Left ventricle myocardium superior (tissue), 1 donor: ENCODE measurements at places on chromosomes 16 and 17.

DNA sequence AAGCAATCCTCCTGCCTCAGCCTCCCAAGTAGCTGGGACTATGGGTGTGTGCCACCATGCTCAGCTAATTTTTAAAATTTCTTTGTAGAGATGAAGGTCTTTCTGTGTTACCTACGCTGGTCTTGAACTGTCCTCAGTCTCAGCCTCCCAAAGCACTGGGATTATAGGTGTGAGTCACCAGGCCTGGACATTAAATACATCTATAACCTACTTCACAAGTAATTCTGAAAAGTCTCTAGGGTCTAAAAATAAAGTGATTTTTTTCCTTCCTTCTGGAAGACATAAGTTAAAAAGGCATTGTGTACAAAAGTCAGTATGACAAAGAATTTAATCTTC, 118.3 kb downstream of the PARN start:
- no peak for DNase-seq

DNA sequence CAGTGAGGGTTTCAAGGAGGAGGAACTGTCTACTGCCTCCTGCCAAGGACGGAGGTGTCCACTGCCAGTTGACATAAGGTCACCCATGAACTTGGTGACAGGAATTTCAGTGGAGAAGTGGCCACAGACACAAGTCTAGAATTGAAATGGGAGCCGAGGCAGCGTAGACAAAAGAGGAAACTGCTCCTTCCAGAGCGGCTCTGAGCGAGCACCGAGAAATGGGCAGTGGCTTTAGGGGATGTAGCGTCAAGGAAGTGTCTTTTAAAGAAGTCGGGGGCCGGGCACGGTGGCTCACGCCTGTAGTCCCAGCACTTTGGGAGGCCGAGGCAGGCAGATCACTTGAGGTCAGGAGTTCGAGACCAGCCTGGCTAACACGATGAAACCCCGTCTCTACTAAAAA, 3.1 kb upstream of the SERPINF1 start:
- no peak for DNase-seq

DNA sequence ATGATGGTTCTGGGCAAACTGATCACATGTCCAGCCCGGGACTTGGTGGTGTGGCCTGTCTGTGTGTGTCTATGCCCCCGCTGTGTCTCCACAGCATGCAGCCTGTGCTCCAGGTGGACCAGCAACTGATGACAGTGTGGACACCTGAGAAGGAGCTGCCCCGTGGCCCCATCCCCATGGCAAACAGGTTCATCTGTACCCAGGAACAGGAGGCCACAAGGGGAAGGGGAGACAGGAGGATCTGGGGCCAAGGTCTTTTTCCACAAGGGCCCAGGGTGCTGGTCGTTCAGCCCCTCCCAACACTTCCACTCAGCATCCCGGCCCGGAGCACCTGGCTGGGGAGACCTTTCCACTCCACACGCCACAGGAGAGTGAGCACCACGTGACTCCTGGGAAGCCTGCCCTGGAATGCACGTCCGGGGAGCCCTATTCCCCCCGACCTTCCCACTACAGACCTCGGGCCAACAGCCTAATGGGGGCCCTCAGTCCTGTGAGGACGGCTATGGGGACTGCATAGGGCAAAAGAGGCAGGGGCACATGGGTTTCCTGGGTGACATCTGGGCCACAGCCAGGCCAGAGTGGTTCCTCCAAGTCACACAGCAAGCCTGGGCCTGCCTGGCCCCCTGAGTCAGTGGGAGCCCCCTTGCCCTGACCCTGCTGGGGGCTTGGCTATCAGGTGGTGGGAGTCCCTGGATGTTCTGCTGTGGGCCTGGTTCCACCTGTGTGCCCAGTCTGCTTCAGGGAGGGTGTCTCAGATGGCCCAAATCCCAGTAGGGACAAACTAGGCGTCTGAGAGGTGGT, 20.8 kb upstream of the NXPH3 start:
- no peak for DNase-seq

DNA sequence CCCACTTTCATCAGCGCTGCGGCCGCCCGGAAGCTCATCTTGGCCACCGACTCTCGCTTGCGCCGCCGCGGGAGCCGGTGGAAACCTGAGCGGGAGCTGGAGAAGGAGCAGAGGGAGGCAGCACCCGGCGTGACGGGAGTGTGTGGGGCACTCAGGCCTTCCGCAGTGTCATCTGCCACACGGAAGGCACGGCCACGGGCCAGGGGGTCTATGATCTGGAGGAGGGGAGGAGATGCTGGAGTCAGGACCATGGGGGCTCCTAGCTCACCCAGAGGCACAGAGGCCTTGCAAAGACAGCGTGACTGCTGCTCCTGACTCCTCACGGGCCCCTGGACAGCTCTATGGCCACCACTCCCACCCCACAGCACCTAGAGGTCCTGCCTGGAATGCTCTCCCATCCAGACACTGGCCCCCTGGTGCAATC, 9.4 kb downstream of the SNRNP25 start:
- peak; percentile 25 for DNase-seq

GRCh38 chr16:48035142-48035541, 120.7 kb downstream of the ABCC12 start:
- no peak for DNase-seq

DNA sequence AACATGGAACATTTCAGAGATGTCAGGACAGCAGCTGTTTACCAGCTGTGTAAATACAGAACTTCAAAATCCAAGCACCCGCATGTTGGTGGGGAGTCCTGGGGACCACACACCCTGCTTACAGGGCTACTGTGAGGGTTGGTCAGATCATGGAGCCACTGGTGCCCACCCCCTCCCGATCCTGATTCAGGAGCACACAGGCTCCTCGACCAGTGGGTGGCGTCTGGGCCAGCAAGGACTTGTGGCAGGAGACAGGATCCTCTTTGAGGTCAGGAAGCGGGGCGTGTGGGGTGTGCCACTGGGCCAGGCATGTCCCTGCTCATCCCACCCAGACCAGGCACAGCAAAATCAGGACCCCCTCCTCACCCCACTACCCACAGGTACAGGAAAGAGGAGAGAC, 83.6 kb downstream of the SDK2 start:
- DNase-seq: peak; percentile 23

- DNase-seq: no peak
Measured at GRCh38 chr16:55171241-55171640, 152.8 kb upstream of the IRX6 start.

- no peak for DNase-seq
Measured at GRCh38 chr16:28872952-28873351, 5.3 kb upstream of the ATP2A1 start.

- DNase-seq: no peak
Measured at GRCh38 chr16:69711115-69711740, 15.1 kb downstream of the NQO1 start.

DNA sequence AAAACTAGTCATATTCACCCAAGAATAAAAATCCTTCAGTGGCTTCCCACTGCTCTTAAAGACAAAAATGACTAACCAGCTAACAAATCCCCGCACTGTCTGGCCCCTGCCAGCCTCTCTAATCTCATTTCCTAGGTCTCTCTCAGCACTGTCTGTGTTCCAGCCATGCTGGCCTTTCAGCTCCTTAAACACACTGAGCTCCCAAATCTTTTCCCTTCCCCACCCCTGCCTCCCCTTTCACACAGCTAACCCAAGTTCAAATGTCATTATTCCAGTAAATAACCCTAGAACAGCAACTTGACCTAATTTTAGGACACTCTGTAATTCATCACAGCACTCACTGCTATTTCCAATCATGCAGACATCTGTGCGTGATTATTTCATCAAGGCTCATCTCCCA, 7.8 kb downstream of the SHCBP1 start:
- no peak for DNase-seq

DNA sequence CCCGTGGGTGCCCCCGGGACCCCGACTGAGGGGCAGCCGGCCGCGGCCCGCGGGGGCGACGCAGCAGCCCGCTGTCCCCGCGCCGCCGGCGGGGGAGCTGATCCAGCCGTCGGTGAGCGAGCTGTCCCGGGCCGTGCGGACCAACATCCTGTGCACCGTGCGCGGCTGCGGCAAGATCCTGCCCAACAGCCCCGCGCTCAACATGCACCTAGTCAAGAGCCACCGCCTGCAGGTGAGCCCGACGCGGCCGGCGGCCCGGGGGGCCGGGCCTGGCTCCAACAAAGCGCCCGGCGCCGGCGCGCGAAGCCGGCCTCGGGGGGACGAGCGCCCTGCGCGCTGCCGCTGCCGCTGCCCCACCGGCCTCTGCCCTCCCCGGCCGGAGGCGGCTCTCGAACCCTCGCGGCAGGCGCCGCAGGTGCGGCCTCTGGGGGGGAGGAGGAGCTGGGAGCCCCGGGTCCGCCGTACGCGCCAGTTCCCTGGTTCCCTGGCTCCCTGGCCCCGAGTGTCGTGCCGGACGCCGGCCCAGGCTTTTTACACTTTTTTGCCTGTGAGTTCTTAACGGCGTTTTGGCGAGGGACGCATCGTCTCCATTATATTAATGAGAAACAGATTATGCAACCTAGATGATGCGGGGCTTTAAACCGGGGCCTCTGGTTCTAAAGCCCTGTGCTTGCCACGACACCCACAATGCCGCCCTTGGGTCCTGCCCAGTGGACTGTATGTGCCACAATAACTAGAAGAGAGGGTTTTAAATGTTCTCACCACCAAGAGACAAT, 521 bp downstream of the ATMIN start:
- DNase-seq: peak; percentile 54

- no peak for DNase-seq
Measured at GRCh38 chr17:62876063-62876462, 67.9 kb upstream of the MARCHF10 start.

DNA sequence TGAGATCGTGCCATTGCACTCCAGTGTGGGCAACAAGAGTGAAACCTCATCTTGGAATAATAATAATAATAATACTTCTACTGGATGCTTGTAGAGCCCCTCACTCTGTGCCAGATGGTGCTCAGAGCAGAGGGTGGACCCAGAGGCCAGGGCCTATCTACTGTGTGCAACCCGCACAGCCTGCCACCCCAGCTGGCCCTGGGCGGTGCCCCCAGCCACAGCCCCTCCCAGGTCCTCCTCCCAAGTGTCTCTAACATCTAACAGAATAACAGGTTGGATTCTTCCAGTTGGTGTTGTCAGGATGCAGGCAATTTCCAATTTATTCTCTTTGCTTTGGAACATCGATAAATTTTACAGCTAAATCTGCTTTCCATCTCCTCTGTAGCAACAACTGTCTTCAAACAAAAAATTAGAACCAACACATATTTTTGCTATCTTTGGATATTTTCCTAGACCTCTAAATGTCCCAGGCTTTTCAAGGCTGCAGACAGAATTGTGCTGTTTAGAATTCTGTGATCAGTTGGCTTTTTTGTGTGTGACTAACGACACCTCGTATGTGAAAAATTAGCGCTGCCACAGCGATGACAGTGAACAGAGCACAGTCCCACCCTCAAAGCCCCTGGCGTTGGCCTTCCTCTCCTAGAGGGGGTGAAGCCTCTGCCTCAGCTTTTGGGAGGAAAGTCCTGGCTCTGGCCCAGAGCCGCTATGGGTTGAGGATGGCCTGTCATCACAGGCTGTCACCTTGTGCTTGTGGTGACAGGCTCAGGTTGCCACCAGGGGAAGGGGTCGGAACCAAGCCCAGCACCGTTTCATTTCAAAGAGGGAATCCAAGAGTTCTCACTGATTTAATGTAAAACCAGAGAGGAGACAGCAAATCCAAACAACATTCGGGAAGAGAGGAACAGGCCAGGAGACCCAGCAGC, 7.6 kb upstream of the EVPL start:
- DNase-seq: peak; percentile 10

GRCh38 chr17:66063686-66064085, 128.2 kb downstream of the CEP112 start:
- no peak for DNase-seq

- peak; percentile 12 for DNase-seq
Measured at GRCh38 chr17:149897-150584, 12.7 kb downstream of the SCGB1C2 start.

GRCh38 chr16:29674188-29674587, 4.8 kb upstream of the QPRT start:
- DNase-seq: peak; percentile 65

DNA sequence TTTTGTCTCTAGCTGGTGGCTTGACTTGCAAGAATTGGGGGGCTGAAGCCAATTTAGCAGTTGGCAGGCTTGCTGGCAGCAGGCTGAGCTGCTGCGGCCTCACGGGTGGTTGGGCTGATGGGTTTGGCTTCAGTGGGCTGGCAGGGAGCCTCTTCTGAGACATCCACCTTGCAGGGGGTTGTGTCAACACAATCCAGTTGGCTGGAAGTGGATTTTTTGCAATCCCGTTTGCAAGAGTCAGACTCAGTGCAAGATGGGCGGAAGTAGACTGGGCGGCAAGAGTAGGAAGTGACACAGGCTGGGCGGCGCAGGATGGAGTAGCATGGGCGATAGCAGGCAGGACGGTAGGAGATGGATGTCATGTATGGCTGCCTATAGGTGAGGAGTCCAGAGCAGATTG, 1.5 kb downstream of the KRTAP16-1 start:
- no peak for DNase-seq

DNA sequence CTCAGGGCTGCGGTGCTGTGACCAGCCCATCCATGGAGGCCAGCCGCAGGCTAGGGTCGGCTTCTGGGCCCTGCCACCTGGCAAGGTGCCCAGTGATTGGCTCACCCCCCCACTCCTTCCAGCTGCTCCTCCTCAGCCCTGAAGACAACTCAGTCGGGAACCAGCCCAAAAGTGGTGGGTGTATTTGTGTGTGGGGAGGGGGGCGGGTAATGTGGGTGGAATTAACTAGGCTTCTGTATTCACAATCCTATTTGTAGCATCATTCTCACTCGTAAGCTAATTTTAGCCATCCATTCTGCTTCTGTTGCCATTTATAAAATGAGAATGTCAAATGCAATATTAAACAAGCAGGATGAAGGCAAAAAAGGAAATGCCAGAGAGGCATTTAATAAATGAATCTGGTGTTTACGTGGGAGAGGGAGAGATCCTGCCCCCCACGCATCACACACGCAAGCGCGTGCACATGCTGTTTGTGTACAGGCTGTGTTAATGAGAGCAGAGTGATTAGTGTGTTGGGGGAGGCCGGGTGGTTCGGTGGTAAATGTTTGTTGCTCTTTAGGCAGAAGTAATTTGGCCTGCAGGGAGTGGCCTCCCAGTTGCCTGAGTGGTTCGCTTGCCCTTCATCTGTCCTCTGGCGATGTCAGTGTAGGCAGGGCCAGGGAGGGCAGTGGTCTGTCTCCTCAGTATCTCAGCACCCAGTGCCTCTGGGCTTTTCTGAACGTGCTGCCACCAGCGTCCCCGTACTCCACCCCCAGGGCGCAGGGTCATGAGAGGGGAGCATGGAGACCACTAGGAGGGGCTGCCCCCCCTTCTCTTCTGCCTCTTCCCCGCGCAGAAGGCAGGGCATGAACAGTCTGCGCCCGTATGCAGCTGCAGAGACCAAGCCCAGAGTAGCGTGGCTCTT, 140.1 kb downstream of the CCDC182 start:
- DNase-seq: peak; percentile 62

DNA sequence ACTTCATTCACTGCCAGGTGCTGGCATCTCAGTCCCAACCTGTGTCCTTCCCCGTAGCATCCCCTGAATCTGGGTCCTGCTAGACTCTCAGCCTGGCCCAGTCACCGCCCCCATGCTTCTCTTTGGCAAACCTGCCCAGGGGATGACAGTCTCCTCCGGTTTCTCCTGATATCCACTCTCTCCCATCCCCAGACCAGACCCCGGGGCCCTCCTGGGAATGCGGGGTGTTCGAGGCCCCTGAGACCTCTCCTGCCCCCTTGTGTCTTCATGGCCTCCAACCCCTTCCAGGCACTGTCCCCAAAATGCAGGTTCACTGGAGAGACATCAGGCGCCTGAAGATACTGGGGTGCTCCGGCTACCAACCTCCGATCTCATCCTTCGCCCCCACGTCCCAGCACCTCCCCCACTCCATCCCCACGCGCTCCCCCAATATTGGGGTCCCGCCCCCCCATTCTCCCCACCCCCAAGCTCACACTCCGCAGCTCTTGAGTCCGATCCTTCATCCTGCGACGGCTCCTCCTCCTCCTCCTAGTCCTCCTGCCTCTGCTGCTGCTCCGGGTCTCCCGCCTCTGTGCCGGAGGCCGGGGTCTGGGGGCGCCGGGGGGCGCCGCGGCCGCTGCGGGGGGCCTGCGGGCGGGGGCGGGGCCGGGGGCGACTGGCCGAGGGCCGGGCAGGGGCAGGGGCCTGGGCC, 399 bp downstream of the STX1B start:
- no peak for DNase-seq
